ENCODE measurements at places on chromosomes 11 and 22.

DNA sequence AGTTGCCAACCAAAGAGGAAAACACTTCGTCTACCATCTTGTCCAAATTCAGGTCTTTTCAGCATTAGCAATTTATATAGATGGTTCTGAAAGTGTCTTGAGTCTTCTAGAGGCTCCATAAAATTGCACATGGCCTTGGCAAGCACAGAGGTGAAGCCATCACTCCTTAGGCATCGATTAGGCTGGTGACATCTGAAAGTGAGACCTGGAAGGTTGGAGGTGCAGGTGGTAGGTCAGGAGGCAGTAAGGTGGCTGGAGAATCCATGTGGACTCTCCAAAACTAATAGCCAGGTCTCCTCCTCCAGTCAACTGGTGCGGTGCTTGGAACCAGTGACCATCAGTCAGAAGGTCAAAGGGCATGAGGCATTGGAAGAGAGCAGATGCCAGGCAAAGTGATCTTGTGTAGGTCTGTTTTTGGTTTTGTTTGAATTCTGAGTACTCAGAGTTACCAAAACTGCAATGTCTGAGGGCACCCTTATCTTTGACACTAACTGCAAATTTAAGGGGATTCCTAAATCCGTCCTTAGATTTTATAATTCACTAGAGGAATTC lies 6.6 kb upstream of the APOL2 start:
- DNase-seq = no peak

DNA sequence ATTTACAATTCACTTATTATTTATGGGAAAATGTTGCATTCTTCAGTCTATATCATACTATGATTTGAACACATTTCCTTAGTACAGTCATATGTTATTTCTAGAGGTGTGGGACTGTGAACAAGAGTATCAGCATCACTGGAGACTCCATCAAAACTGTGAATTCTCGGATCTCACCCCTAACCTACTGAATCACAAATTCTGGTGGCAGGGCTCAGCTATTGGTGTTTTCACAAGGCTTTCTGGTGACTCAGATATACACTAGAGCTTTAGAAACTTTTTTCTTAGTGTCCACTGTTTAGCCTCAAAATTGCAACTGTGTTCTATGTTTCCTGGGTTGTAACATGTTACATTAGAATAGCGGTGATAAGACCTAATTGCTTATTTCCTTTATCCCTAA lies 352.9 kb upstream of the DDI1 start:
- peak; percentile 8 for DNase-seq

DNA sequence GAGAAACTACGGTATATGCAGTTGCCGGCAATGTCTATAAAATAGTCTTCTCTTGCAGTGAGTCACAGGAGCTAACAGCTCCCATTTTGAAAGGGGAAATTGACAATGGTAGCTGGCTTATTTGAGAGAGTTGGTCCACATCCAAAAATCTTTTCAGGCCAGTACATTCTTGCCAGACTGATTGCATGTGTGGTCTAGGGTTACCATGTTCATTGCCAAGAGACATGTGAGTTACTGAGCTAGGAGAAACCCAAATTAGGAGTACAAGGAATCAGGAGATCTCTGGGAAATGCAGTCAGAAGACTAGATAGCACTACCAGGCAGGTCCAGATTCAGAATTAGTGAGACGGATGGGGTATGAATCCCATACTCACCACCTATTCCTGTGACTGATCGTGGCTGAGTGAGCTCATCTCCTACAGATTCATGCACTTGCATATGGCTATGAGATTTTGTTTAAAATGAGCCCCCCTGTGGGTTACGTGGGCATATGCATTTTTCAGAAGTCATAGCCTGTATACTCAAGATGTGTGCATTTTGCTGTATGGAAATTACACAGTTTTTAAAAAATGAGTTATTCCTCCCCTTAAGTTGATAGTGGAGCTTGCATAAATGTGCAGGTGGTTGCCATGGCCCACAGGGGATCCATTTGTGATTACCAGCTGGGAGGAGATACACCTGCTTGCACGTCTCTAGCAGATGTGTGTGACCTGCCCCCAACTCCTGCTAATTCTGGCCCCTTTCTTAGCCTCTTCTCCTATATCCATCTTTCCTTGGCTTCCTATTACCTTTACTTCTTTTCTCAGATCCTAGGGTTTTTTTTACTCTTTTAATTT lies 102.7 kb downstream of the COMMD9 start:
- DNase-seq = peak; percentile 42

DNA sequence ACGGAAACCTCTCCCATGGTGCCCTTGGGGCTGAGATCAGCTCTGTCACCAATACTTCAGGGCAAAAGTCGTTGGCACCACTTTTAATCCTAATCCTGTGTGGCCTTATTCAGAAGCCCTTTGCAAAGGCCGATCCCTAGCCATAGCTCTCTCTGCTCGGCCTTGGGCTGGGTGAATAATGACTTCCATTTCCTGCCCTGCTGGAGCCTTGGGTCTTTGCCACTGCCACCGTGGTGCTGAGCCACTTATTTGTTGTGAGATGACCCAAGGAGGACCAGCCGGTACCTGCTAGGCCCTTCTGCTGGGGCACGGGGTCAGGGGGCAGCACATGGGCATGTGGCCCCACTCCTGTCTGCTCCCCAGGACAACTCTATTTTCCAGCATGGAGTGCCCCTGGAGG lies 188.2 kb downstream of the ST3GAL4 start:
- DNase-seq = no peak

DNA sequence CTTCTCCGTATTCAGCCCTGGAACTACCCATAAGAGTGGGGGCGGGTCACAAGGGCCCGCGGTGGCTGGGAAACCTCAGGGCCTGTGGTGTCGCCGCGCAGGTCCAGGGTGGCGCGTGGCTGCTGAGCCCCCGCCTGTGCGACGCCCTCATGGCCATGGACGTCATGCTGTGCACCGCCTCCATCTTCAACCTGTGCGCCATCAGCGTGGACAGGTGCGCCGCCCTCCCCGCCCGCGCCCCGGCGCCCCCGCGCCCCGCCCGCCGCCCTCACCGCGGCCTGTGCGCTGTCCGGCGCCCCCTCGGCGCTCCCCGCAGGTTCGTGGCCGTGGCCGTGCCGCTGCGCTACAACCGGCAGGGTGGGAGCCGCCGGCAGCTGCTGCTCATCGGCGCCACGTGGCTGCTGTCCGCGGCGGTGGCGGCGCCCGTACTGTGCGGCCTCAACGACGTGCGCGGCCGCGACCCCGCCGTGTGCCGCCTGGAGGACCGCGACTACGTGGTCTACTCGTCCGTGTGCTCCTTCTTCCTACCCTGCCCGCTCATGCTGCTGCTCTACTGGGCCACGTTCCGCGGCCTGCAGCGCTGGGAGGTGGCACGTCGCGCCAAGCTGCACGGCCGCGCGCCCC lies 2.4 kb downstream of the DRD4 start:
- no peak for DNase-seq

GRCh38 chr22:43376765-43377547 lies 33.8 kb upstream of the SCUBE1 start:
- DNase-seq = no peak

- DNase-seq = no peak
Measured at GRCh38 chr22:38614332-38615063, 41.7 kb downstream of the FAM227A start.

GRCh38 chr11:12961615-12962014 lies 47.5 kb upstream of the RASSF10 start:
- DNase-seq = no peak

DNA sequence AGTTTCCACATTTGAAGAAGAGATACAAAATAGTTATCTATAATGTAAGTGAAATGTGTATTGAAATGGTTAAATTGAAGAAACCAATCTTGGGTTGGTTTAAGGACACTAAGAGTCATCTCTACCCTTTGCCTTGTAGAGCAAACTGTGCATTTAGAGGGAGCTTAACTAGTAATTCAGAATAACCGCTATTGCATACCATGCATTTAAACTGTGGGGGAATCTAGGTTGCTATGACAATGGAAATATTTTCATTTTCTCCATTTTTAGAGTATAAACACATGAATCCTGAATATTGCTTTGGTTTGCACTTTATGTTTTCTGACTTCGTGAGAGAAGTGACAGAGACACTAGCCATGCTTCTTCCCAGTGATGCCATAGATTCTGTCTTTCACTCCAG lies 39.7 kb downstream of the FAT3 start:
- DNase-seq = no peak

GRCh38 chr22:34851918-34852662 lies 213.9 kb upstream of the ISX start:
- no peak for DNase-seq

DNA sequence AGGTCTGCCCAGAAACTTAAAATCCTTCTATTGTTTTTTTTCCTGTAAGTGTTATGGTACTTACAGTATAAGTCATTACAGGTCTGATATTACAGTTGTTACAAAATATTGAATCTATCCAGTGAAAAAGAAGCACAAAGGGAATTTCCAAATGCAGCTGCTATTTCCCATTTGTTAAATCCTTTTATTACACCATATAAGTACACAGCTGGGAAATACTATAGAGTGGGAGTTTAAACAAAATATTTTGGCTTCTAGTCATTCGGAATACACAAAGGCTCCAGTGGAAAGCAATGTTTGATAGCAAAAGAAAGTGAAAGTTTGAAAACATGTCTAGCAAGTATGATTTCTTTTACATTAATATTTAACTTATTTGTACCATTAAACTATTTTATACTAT lies 18.0 kb downstream of the SOX6 start:
- DNase-seq = peak; percentile 15

DNA sequence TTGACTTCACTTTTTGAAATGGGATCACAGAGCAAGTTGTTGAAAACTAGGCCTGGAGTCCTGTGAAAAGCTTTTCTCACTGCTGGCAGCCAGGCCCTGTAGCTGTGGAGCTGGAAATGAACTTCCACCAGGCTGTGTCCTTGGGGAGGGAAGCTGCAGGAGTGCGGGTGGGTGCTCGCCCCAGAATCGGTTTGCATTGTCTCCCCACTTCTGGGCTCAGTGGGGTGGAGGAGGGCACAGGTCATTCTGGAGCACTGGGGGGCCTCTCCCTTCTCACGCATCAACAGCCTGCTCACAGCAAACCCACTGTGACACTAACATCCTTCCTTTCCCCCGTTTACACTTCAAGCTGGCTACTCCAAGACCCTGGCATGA lies 15.2 kb downstream of the GLB1L2 start:
- DNase-seq = no peak

DNA sequence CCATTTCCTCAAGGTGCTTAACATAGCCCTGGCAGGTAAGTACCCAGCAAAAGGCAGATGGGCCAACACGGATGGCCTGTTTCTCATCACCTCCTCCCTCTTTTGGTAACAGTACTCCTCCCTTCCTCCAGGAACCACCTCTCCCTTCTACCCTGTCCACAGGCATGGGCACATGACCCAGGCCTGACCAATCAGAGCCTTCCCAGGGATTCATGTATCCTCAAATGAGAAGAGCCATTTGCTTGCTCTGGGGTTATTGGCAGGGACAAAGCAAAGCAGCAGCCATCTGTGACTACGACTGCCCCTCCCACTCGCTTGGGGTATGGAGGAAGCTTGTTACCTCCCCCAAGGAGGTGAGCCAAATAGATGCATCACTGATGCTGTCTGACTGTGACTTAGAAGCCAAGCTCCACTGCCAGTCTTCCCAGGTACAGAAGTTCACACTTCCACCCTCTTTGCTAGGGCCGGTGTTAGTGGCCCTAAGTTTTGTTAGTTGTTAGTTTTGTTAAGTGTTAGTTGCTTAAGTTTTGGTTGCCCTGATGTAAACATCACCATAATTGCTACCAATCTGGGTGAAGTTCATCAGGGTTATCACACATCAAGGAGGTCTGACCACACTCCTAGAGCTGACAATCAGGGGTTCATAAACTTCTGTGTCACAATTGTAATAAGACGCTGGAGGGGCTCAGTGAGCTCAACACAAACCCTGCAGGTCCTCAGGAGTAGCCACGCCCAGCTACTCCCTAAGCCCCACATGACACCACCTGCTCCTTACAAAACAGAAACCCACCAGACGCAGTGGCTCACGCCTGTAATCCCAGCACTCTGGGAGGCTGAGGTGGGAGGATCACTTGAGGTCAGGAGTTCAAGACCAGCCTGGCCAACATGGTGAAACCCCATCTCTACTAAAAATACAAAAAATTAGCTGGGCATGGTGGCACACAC lies 57.3 kb downstream of the ARFGAP3 start:
- no peak for DNase-seq

- DNase-seq = no peak
Measured at GRCh38 chr11:15215005-15215404, 100.3 kb downstream of the INSC start.

- no peak for DNase-seq
Measured at GRCh38 chr11:64074239-64074638, 38.5 kb downstream of the FLRT1 start.

DNA sequence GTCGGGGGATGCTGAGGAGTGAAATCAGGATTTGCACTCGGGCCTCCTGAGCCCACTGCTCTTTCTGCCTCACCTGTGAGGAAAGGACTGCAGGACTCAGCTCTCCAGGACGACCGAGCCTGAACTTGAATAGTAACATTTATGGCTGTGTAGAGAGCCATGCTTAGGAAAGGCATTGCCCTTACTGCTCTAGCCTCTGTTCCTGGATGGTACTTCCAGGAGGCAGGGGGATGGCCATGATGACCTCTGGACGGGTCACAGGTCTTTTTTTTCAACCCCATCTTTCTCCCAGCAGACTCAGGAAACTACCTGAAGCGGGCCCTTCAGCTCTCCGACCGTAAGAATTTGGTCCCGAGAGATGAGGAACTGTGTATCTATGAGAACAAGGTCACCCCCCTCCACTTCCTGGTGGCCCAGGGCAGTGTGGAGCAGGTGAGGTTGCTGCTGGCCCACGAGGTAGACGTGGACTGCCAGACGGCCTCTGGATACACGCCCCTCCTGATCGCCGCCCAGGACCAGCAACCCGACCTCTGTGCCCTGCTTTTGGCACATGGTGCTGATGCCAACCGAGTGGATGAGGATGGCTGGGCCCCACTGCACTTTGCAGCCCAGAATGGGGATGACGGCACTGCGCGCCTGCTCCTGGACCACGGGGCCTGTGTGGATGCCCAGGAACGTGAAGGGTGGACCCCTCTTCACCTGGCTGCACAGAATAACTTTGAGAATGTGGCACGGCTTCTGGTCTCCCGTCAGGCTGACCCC lies 11.3 kb downstream of the ANKK1 start:
- no peak for DNase-seq

DNA sequence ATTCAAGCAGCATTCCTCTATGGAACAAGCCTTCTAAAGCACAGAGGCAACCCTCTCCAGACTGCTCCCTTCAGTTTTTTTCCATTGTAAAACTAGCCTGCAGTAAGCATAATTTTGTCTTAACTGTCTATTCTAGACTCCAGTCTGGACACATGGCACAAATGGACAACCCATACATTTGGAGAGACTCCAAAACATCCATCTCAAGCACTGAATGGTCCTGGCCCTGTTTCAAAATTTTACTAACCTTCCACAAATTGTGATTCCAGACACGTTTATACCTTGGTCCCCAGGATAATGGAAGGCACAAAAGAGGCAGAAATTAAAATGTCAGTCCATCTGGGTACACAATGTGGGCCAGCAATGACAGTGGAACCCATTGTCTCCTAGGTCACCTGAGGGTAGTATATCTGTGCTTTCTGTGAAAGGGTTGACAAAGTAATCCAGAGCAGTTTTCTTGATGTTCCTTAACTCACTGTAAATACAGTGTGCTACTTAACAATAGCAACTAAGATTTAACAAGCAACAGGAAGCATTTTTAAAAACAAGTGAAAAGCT lies 16.2 kb upstream of the SESN3 start:
- no peak for DNase-seq

GRCh38 chr22:48241658-48242057 lies 1479.2 kb downstream of the TBC1D22A start:
- DNase-seq = no peak
